ENCODE measurements at places on chromosomes 5 and 9.

DNA sequence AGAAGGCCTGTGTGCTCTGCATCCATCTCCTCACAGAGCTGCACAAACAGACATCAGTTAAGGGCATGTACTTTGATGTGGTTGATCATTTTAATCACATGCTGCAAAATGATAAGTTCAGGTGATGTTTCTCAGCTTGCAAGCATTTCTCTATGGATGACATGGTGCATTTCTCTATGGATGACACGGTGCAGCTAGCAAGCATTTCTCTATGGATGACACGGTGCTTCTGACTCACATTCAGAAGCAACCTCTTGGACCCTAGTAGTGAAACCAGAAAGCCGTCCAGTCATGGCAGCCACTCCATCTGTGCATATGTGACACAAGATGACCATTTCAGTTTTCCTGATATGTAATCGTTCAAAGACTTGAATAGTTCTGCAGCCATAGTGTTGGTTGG lies 24.1 kb upstream of the RNF20 start:
- DNase-seq = no peak

DNA sequence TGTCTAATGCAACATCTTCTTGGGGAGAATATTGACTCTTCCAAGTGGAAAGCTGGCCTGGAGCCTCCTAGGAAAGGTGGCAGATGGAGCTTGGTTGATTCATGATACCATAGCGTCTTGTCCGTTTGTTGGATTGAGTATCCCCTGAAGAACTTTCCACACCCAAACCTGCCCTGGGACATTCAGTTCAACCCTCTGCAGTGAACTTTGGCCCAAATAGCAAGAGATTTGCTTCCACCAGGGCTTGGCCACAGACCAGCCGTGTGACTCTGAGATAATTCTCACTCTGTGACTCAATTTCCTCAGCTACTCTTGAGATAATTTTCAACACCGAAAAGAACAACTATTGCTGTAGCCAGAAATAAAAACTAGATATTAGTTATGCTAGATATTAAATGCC lies 108.0 kb upstream of the RAD23B start:
- DNase-seq = no peak

GRCh38 chr5:178831049-178831448 lies 28.7 kb upstream of the ZNF354B start:
- no peak for DNase-seq

DNA sequence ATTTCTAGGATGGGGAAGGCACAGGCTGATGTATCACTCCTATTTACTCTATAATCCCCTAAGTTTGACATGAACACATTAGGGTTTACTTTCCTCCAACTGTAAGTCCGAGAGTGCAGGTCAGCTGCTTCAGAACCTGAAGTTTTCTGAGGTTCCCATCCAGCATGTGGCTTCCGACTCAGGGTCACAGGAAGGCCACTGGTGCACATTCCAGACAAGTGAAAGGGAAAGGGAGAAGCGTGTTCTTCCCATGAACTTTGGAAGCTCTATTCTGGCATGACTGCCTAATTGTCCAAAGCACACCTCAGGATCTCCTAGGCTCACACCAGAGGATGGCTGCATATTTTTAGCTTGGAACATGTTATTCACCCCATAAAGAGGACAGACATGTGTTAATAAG lies 602.6 kb downstream of the SEMA5A start:
- DNase-seq = no peak

- no peak for DNase-seq
Observed at GRCh38 chr9:108663422-108663821, 192.4 kb downstream of the ACTL7B start.

GRCh38 chr9:78644359-78644758 lies 347.4 kb downstream of the PSAT1 start:
- DNase-seq = no peak

GRCh38 chr9:73565026-73565425 lies 413.4 kb downstream of the ANXA1 start:
- no peak for DNase-seq

DNA sequence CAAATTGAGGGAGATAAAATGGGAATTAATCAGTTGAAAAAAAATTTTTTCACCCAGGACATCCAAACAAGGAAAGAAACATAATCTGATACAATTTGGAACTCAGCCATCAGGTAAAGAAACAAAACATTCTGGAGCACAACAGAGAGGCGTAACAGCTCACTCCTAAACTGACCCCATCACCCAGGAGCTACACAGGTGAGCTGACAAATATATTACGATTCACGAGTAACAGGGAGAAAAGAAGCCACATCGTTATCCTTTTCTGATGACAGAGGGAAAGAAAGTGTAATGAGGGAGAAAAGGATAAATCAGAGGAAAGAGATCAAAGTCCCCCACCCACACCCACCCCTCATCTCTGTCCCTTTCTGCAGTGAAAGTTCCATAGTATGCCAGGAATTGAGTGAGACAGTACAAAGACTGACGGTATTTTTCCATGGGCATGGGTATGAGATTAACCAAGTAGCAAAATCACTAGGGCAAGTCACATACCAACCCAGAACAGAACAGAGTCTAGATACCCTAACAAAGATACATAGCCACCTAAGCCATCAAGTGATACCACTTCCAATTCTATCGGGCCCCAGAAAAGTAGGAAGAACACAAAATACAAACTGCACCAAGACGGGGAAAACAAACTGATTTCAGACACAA lies 45.4 kb downstream of the TMEM245 start:
- DNase-seq = no peak

Data from stimulated activated CD4-positive, alpha-beta T cell treated with anti-CD3 and anti-CD28 coated beads, TNF-alpha, amount 100 ng/mL, for 48 hours (primary cell).